ENCODE measurements at places on chromosomes 7 and 10.
A peak's percentile ranks its signal among the peaks of the same experiment; 100 is the strongest.

DNA sequence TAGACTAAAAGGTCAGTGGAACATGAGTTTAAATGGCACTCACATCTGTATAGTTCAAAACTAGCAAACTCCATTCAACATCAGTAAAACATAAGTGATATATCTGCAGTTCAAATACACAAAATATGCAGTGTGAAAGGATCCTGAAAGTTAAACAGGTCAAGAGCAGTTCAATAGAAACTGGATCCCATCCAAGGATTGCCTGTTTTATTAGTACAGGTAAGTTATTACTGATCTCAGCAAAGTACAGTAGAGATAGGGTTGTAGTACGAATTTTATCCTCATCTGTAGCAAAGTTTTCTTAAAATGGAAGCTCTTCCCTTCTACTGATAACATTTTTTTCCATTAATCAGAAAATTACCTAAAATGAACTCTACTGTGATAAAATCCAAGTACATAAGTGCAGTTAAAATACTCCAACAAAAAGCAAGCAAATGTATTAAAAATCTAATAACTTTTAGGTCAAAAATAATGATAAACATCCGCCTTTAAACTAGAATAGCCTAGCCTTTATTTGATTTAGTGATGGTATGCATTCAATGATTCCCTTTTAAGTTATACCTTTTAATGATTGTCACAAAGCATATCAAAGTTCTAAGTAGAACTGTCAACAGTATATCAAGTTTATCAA, 2.2 kb downstream of the ZNF800 start:
- DNase-seq: no peak

DNA sequence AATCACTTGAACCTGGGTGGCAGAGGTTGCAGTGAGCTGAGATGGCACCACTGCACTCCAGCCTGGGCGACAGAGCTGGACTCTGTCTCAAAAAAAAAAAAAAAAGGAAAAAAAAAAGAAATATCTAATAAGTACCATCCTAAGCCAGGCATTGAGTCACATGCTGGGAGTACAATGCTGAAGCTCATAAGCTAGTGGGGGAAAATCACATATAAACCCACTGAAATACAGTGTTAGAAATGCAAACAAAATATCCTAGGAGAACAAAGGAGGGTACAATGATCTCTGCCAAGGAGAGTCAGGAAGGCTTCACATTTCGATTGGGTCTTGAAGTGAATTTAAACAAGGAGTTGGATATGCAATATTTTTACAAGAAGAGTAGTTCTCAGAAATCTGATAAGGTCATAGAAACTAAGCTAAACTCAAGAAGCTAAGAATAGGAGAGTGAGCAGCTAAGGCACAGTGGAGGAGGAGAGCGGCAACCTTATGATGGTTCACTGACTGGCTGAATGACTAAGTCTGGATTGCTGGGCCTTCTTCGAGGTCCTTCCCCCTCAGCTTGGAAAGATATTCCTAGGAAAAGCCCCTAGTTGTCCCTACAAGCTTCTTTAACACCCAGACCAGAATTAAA, 115.5 kb downstream of the PHTF2 start:
- DNase-seq: no peak

GRCh38 chr10:24034571-24034970, 174.4 kb upstream of the KIAA1217 start:
- no peak for DNase-seq

DNA sequence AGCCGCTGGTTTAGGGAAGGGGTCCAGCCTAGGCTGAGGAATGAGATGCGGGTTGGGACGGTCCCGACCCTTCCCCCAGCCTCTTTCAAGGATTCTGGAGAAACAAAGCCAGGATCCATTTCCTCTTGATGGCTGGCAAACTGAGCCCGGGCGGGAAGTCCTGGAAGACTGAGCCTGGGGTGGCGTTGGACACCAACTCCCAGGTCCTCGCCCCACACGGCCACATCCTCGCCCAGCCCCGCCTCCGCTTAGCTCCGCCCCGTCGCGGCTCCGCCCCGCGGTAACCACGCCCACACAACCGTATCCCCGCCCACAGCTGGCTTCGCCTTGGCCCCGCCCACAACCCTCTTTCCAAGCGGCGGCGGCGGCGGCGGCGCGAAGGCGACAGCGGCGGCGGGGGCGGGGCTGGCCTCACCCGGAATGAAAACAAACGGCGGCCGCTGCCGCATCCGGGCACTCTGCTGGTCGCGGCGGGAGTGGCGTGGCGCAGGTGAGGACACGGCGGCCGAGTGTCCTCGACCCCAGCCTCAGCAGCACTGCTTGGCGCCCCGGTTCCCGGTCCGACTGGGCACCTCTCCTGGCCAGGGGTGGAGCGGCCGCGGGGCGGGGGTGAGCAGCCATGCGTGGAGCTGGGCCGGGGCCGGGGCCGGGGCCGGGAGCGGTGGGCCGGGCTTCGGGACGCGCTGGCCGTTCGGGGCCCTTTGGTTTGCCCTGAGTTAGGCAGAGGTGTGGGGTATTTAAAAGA, at the start of gene NUB1:
Gene NUB1, plus strand, starts transcription at position 456 of the 745 bp plus-strand sequence. CDS start 3,538 bp downstream, outside the sequence.
- peak; percentile 90 for DNase-seq

GRCh38 chr10:103748020-103748419, 107.4 kb downstream of the SH3PXD2A start:
- no peak for DNase-seq

DNA sequence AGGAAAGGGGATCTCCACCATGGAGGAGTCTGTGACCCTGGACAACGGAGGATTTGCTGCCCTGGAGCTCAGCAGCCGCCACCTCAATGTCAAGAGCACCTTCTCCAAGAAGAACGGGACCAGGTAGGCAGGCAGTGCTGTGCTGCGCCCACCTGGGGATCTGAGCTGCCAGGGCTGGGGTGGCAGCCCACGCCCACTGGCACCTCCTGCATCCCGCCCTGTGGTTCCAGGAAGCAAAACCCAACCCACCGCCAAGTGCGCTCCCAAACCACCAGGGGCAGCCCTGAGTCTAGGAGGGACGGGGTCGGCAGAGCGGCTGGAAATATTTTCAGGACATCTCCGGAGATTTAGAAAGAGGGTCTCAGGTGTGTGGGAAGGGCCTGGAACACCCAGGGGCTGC, 440.3 kb upstream of the FOXK1 start:
- no peak for DNase-seq

- no peak for DNase-seq
These were observed 57.4 kb upstream of the ADRB1 start for GRCh38 chr10:113986316-113986715.

DNA sequence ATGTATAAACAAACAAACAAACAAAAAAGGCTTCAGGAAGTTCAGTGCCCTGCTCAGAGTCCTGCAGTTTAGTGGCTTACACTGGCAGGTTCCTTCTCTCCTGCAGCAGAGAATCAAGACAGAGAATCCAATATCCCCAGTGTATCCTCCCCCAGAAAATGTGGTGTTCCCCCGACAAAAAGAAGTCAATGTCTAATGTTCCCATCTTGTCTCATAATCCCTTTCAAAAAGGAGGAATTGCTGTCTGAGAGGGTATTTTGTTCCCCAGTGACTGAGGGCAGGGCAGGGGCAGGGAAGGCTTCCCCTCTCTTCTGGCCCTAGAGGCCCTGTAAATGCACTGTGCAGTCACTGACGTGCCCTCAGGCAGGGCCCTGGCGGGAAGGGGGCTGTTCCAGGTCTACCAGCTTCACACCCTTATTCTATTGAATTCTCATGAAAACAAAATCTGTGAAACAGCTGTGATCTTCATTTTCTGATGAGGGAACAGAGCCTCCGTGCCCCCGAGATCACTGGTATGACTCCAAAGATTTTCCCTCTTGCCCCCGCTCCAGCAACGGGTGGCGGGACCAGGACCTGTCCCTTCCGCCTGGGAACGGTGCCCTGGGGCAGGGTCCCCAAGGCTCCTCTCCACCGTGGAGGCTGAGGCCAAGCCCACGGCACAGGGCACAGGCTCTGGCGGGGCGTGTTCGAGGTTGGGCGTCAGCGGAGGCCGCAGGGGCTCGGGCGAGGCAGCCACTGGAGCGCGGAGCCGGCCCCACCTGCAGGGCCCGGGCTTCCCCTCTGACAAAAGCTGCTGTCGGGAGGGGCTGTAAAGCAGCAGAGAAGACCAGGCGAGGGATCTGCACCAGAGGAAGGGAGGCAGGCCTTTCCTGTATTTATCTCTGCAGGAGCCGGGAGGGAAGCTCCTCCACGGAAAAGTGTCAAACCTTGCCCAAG, 13.4 kb upstream of the WDFY4 start:
- no peak for DNase-seq

- DNase-seq: no peak
These were observed 28.7 kb upstream of the NAMPT start for GRCh38 chr7:106313456-106313901.

- no peak for DNase-seq
These were observed 723.6 kb downstream of the INHBA start for GRCh38 chr7:40979296-40979695.

- DNase-seq: no peak
These were observed 125.5 kb upstream of the VSTM2A start for GRCh38 chr7:54416678-54417077.

DNA sequence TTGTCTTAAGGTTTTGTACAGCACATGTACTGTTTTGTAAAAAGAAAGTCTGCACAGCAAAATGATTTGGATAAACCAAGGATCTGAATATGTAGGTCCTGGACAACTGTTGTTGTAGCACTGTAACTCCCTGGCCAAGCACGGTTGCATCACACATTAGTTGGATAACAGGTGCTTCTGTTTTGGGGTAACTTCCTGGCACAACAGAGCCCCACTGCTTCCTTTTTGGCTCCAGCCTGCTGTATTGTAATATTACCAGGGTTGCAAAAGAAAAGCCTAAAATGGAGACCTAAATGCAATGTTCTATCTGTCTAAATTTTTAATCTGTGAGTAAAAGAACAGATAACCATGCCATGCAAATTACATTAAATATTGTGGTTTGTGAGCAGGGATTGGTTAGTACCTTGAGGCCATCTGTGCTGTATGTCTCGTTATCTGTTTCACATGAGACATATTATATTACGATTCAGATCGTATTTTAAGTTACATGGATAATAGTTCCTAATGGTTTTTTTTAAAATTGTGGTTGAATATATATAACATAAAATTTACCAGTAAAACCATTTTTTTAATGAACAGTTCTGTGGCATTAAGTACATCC, 27.5 kb upstream of the WAC start:
- no peak for DNase-seq

GRCh38 chr7:157205438-157205837, 66.7 kb downstream of the UBE3C start:
- DNase-seq: no peak

- DNase-seq: no peak
These were observed 231.8 kb upstream of the FOXP2 start for GRCh38 chr7:114182837-114183236.

DNA sequence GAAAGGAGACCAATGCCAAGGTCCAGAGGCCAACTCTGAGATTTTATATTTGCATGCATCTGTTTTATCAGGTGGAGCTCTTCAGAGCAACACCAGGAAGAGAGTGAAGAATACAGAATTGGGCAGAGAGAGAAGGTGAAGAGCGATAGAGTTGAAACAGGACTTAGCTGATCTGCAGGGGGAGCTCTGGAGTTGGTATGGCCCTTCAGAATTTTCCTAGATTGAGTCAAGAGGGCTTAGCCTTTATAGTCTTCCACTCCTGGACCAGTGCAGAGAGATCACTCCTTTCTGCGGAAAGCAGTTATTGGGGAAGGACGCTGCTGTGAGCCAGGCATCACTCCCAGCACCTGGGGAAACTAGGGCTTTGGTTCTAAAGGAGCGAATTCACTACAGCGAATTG, 105.0 kb upstream of the DGKB start:
- no peak for DNase-seq

DNA sequence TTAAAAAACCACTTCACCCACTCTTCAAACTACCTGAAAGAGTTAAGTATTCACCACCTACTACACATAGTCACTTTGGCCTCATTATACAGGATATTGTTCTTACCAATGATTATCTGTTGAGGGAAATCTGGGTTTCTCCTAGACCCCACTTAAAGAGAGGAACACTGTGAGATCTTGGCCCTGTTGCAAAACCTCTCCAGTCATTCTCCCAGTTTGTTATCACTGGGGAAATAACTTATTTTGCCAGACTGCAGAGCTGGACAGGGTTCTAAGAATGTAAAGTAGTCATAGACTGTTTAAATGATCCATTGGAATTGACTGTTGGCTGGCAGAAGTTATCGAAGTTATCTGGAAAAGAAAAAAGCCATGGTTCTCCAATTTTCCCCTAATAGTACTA, 143.8 kb downstream of the HGF start:
- no peak for DNase-seq

- no peak for DNase-seq
These were observed 26.7 kb upstream of the LYZL2 start for GRCh38 chr10:30656233-30656632.

DNA sequence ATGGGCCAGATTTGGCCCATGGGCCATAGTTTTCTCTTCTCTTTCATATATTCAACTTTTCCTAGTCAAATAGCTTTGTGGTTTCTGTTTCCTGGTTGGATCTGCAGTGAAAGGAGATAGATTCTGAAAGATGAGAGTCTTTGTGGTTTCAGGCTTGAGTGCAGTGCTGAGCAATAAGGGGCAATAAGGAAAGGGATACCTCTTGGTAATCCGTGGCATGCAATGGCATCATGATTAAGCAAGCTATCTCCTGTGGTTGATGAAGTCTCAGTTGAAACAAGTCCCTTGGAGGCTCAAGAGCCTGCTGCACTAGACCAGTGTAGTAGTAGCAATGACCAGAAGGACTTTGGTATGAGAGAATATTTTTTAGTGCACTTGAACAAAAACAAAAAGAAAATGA, 187.7 kb upstream of the CNTNAP2 start:
- DNase-seq: no peak
